GF-D8 (cell line): ENCODE measurements at places on chromosomes 3 and 15.

DNA sequence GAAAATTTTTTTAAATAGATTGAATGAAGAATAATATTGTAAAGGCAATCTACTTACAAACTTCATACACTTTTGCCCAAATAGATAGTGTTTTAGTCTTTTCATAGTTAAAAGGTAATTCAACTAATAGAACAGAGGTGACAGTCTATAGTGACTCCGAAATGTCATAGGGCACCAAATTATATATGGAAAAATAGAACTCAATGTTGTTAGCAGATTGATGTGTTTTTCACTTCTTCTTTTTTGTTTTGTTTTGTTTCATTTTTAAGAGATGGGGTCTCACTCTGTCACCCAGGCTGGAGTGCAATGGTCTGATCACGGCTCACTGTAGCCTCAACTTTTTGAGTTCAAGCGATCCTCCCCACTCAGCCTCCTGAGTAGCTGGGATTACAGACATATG is 721 bp downstream of the CSTA start:
- no peak for DNase-seq

DNA sequence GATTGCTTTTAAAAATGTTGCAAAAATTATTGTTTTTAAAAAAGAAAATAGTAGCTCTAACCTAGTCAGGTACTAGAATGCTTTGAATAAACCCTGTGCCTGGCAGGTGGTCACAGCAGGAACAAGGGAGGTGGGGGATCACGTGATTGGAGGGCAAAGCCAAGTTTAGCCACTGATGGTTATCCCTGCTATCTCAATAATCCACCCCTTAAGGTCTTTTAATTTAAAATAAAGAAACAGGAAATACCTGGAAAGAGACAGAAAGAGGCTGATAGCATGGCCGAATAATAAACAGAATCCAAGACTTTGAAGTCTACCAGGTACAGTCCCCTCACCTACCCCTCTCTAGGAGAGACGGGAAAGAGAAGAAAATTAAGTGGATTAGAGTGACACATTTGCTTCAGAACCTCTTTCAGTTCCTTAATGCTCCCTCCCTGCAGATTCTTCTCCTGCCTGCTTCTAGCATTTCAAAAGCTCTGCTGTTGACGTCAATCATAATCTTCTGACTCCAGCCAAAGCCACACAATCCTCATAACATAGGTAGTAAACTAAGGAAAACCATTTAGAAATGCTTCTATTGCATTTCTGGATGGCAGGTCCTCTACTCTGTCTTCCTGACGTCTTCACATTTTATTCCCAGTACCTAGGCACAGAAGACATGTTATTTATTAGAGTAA is 303.4 kb upstream of the MME start:
- DNase-seq = no peak

GRCh38 chr3:35291471-35292236 is 347.7 kb upstream of the ARPP21 start:
- no peak for DNase-seq

DNA sequence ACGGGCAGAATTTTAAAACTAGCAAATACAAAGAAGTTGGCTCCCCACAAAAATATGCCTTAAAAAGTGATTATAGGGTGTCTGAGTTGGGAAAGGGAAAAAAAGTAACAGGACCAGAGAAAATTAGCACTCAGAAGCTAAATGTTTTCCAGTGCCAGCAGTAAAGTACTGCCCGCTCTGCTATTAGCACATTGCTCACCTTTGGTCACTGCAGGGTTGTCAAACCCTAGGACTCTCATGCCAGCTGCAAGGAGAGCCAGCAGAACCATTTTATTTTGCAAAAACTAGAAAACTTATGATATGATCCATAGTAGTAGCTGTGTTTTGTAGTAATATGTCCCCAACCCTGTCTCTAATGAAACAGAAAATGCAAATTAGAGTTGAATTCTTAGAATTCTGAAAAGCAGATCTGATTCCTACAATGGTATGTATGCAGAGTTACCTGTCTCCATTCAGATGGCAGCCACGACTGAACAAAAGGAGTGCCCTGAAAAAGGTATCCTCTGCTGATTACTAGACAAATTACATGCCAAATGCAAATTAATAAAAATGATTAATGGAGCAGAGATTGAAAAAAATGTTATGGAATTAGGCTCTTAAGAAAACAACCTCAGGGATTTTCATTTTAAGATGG is 150.3 kb downstream of the SNRK start:
- no peak for DNase-seq

DNA sequence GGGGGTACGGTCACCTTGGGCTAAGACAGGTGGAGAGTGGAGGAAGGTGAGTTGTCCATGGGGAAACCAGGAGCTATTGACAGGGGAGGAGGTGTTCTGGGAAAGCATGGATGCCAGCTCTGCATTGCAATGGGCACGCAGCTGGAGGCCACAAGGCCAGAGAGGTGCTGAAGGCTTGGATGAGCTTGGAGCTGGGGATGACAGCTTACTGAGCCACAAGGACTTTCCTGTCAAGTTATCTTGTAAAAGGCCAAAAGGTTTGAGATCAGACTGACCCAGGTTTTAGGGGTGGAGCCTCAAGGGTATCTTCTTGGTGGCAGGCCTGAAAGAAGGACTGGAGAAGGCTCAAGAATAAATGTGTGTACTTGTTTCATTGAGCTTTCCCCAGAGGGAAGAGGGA is 115.2 kb downstream of the ASB7 start:
- no peak for DNase-seq

DNA sequence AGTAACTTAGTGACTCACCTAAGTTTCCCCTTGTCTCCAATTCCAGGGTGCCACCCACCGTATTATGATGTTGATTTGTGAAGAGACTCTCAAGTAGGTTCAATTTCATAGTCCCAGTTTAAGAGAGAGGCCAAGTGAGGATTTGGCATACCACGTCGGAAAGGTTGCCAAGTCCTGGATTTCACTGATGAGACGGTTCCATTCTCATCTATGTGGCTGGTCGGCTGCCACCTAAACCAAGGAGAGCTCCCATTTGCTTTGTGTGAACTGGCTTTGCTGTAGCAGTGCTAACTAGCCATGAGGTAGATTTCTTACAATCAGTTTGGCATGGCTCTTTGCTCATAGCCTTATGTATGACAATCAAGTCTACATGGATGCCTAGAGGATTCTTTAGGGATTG is 653.6 kb downstream of the NLGN1 start:
- no peak for DNase-seq

GRCh38 chr3:185943760-185944106 is 5.9 kb upstream of the TRA2B start:
- no peak for DNase-seq

DNA sequence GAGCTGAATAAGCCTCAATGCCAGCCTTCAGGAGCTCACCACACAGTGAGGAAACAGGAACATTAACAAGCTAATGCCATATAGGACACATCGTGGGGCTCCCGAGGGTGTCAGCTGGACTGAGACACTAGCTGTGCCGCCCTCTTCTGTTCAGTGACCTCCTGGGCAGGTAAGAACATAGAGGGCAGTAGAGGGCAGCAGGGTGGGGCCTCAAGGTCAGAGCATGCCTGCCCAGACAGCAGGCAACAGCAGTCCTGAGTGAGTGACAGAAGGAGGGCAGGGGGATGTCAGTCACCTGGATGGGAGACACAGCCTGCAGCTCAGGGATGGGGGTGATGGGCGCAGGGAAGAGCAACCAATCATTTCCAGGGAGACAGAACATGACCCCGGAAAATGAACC is 15.5 kb downstream of the NTRK3 start:
- DNase-seq = no peak

DNA sequence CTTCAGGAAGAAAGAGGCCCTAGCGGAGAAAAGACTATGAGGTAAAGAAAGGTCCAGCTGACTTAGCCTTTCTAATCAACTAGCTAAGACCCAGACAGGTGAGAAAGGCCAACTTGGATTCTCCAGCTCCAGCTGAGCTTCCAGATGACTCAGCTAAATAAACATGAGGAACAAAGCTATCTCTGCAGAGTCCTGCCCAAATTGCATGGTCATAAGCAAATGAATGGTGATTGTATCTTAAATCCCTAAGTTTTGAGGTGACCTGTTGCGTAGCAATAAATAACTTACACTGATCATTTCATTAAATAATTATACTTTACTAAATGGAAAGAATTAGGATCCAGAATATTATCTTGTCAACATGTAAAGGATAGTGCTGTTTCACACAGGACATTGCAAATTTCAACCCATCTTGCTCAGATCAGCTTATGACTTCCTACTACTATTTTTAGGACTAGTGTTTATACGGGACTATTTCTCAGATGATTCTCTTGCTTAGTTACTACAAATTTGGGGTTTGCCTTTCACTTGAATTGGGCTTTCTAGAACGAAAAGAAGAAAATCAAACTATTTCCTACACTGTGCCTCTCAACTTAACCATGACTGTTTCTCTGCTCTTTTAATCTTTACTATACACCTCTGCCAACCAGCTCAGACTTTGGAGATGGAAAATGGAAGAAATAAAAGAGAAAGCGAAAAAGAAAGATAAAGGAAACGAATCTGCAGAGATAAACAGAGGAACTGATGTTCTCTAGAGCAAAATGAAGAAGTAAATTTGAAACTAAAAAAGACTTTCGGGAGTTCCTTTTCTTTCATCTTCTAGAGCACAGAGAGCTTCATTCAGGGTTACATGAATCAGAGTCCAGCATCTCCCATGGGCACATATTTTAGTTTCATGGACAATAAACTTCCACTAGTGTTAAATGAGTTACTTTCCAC is 6.6 kb upstream of the ADGRG7 start:
- DNase-seq = peak; percentile 11

DNA sequence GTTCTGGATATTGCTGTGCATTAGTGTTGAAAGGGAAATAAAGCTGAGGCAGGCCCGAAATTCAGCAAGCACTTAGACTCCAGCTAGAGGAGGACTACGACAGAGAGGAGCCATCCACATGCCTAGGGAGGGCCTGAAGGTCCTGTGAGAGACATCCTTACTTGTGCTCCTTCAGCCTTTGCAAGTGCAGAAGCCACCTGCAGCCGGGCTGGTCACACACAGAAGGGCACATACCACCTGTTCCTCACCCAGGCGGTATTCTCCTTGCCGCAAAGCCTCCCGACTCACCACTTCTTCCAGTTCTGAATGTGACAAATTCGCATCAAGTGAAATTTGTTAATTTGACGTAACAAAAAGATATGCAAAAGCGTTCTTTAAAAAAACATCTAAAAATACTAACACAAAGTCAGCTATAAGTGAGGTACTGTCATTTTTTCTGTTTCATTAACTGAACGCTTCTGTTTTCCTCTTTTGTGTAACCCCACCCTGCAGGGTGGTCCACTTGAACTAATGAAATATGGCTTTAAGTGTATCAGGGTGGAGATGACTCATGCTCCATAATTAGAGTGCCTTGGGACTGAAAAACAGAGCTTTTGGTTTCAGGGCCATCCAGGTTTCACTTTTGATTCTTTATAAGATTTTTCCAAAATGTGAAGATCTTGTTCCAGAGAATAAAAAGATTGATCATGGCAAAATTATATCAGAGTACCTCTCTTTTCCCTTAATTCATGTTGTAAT is 467.9 kb upstream of the ATP11B start:
- DNase-seq = no peak

DNA sequence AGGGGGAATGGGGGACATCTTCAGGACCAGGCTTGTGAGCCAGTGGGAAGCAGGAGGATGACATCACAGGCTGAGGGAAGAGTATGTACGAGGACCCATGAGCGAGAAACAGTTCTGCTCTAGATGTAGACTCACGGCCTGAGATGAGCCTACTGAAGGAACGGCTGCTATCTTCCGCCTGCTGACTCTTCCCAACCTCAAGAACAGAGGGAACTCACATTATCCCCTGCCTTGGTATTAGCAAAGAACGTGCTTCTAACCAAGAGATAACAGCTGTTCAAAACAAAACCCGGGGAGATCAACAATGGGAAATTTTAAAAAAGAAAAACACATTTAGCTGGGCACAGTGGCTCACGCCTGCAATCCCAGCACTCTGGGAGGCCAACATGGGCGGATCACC is 25.3 kb downstream of the AVEN start:
- no peak for DNase-seq

- no peak for DNase-seq
These were observed 88.9 kb upstream of the OSBPL11 start for GRCh38 chr3:125684199-125684598.

DNA sequence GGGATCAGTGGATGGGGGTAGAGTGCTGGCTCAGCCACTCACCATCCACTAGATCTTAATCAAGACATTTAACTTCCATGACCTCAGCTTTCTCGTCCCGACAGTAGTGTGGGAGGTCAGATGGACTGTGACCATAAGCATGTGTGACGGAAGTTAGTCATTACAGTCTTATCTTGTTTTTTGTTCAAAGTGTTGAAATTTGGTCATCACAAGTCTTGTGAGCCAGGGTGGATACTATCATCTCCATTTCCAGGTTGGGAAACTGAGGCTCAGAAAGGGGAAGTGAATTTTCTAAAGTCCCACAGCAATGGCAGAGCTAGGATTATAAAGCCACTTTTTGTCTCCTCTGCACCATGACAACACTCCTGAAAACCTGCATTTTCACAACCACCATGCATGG is 32.0 kb upstream of the ITGA11 start:
- no peak for DNase-seq

DNA sequence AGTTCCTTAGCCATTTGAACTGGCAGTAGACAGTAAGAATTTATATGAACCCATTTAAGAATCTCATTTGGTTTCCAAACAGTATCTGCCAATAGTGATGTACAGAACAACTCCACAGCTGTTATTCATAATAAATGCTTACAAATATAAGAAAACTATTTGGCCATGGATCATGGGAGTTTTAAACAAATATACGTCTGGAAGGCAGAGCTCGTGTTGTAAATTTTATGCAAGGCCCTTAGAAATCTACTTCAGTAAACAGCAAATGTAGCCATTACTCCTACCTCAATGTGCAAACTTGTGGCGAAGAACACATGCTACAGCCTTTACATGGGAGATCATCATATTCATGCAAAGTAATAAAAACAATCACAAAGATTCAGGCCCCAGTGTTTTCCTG is 65.3 kb upstream of the NANOGP8 start:
- DNase-seq = no peak

DNA sequence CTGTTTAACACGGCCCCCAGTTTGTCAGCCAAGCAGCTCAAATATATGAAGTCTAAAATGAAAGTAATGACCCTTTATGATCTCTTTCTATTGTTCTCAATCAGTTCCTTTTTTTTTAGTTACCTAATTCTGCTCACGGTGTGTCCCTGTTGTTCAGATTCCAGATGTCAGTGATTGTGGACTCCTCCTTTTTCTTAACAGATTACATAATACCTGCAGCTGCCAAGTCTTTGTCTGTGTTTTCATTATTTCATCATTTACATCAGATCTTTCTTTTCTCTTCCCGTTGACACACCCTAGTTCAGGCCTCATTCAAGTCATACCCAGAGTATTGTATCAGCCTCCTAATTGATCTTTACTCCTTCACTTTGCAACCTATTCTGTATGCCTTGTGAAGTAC is 56.1 kb upstream of the SKIL start:
- DNase-seq = peak; percentile 45

GRCh38 chr3:58585994-58586393 is 8.8 kb upstream of the FAM107A start:
- DNase-seq = no peak

DNA sequence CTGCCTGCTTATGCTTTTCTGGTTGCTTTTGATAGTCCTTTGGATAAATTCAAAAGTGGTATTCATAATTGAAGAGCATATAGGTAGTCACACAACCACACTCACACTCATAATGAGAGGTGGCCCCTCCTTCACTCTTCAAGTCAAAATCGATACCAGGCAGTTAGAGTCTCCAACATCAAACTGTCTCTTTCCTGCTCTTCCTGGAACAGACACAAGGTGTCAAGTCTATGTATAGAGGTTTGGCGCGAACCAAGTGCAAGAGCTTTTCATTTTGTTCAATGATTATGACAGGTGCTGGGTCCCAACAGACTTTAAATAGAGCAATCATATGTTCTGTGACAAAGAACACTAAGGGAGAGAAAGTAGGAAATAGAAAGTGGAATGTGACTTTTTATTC is 29.9 kb upstream of the RGMA start:
- DNase-seq = no peak

GRCh38 chr3:24521420-24522145 is 26.9 kb upstream of the THRB start:
- DNase-seq = no peak
